ENCODE measurements at places on chromosomes 3 and 15.
A peak's percentile ranks its signal among the peaks of the same experiment; 100 is the strongest.

DNA sequence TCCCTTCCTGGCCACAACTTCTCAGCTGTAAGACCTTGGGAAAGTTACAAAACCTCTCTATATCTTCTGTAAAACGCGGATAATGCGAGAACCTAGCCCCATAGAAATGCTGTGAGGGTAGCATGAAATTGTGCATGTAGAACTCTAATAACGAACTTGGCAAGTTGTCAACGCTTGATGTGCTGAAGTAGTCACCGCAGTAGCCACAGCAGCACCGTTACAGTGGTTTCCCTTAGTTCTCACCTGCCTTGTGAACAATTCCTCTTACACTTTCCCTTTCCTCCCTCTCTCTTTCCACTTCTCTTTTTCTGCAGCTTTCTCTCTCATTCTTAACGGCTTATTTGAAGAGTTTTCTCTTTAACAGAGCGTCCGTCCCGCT is 447 bp upstream of the SHQ1 start:
- DNase-seq, result no peak

GRCh38 chr15:57443486-57443885 is 67.2 kb downstream of the CGNL1 start:
- no peak for DNase-seq

DNA sequence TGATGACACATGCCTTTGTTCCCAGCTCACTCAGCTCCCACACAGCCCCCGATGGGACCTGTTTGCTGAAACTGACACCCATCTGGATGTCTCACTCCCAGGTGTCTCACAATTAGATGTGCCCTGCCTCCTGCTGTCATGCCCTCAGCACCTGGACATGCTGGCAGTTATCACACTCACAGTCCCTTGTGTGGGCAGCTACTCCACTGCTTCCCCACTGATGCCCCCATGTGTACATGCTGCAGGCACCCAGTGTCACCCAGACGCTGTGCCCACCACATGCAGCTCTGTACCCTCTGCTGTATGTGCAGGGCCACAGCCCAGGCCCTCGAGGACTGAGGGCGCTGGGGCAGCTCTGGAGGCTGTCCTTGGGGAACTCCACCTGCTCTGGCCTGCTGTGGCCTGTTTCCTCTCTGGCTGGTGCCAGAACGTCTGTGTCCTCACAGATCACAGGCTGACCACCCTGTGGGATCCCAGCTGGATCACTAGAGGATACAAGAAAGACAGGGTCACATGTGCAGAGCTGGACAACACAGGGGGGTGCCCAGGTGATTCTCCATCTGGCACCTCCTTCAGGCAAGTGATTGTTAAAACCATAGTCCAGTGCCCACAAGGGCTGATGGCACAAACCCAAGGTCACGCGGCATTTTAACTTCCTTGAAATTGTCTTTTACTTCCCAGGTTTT is 14.0 kb downstream of the C3orf22 start:
- DNase-seq, result no peak

GRCh38 chr3:126552688-126553283 is 5.9 kb downstream of the C3orf22 start:
- DNase-seq, result no peak

DNA sequence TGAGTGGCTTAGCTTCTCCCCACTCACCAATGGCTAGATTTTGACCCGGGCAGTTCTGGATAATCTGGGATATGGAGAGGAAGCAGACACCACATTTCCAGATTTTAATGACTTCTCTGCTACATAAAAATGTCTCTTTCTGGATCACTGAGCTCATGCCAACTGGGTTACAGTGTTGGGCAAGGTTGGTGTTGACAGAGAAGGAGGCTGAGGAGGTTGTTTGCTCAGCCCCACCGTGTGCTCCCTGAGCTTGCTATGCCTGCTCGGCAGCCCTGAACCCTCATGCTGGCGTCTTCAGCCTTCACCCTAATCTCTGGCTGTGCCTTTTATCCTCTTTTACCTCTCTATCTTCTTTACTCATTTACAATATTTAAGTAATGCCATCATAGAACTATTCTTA is 53.0 kb upstream of the KPNA4 start:
- DNase-seq, result no peak

DNA sequence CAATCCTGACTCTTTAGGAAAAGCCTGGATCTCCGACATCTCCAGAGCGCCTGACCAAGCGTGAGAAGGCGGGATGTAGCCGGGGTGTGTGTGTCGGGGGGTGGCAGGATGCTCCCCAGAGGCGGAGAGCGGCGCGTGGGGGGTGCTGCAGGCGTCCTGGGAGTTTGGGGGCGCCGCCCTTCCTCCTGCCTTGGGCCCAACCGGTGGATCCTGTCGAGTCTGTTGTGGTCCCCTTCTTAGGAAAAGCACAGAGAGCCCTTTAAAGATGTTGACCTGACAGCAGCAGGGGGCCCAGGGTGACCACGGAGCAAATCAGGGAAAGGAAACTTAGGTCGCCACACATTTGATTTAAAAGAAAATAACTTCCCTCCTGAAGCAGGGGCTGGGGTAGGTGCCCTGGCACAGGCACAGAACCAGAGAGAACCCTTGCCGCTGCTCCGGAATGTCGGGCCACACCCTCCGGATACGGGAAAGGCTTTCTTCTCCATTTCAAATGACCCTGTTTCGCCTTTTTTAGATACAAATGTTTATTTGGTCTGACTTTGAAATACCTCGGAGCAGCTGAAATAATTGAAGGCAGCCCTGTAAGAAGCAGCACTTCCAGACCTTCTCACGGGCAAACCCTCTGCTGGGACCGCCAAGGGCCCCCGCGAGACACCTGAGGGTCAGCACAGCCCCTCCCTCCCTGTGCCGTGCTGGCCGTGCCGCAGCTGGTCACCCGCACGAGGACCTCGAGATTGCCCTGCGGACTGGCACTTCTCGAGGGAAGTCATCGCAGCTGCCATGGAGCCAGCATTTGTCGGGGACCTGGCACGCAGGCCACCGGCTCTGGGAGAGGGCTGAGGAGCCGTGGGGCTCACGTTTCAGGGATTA is 102.9 kb upstream of the KLF13 start:
- DNase-seq, result no peak

DNA sequence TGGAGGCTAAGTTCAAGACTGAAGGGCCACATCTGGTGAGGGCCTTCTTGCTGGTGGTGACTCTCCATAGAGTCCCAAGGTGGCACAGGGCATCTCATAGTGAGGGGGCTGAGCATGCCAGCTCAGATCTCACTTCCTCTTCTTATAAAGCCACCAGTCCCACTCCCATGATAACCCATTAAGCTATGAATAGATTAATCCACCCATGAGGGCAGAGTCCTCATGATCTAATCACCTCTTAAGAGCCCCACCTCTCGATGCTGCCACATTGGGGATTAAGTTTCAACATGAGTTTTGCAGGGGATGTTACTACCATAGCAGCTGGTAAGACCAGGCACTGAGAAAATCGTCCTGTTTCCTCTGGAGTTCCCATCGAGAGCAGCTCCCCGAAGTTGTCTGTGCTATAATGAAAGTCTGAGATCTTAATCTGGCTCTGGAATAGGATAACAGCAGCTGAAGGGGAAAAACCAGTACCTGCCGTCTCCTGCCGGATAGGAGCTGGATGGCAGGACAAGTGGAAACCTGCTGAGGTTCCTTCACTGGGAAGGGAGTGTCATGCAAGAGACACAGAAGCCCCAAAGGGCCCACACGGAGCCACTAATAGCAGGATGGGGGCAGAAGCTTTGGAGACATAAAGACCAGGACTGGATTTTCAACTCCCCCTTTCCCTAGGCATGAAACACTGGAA is 79.5 kb upstream of the EPHB3 start:
- DNase-seq, result no peak

DNA sequence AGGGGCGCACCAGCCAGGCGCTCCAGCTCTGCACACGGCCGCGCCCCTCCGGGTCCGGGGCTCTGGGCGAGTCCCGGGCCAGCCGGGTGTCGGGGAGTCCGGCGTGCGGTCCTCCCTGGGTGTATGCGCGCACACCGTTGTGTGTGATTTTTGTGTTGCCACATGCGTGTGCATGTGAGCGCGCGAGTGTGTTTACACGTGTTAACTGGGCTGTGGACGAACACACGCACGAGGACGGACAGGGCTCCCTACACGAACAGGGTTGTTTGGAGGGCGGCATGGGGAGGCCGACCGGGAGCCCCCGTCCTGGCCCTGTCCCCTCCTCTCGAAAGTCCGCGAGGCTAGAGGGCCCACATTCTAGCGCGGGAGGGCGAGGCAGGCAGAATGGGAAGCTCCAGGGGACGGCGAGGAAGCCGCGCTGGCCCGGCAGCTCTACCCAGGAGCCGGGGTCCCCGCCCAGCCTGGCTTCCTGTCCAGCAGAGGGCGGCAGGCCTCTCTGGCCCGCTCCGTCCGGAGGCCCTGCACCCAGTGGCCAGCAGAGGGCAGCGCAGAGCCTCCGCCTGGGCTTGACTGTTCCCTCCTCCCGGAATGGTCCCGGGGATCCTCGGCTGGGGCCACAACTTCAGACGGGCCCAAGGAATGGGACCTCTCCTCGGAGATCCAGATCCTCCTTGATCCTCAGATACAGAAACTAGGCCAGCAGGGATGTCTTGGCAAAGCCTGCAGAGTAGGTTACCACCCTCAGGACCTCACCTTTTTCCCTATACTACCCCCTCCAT is 611 bp upstream of the LINGO1 start:
- peak; percentile 88 for DNase-seq

DNA sequence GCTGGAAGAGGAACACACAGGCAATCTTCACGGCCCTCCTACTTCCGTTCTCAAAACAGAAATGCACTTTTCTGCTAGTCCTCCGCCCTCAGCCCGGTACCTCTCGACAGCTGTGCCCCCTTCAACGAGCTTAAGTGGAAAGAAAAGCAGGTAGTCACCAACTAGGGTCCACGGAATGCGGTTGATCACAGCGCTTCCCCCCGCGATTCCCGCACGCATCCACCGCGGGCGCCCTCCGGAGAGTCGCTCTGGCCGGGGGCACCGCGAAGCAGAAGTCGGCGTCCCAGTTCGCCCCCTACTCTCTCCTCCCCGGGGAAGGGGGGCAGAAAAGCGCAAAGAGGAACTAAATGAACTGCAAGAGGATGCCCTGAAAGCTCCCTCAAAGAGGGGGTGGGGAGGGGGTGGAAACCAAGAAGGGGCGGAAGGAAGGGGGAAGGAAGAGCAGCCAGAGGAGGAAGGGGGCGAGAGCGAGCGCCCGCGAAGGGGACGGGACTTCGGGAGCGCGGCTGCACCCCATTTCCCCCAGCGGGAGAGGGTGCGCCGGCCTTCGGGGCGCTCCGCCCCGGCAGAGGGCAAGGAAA is 738 bp downstream of the ACAP2 start:
- DNase-seq, result peak; percentile 76

- DNase-seq, result no peak
Observed at GRCh38 chr3:7752005-7752404, 749.6 kb upstream of the LMCD1 start.

- DNase-seq, result peak; percentile 56
Observed at GRCh38 chr3:50542177-50543034, 25.1 kb downstream of the C3orf18 start.

GRCh38 chr3:128753715-128754114 is 27.7 kb downstream of the RAB7A start:
- DNase-seq, result no peak

- no peak for DNase-seq
Observed at GRCh38 chr3:109532257-109533216, 195.2 kb upstream of the DPPA4 start.

GRCh38 chr3:59605944-59606534 is 556.2 kb upstream of the CFAP20DC start:
- no peak for DNase-seq

DNA sequence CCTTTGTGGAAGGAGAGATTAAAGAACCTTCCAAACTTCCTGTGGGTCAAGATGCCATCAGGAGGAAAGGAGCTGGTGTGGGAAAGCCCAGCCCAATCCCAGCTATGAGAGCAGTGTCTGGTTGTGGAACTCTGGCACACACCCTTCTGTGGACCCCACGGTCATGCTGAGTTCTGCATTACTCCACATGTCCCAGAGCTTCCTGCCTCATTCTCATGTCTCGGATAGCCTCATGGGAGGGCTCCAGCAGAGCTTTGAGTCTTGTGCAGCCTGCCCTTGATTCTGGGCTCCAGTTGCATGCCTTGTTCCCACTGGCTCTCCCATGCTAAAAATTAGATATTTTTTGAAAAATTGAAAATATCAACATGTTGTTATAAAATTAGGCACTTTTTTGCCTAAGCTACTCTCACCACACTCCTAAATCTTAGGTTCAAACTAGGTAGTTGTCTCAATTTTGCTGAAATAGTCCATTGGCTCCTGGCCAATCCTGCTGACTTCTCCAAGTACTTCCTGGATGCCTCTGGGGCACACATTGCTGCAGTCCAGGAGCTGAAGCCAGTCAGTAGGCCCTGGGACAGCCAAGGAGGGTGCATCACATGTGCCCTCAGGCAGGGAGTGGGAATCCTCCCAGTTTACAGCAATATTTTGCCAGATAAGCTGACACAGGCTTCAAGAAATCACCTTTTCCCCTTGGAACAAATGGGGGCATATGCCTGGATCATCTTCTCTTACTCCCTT is 144.3 kb downstream of the EEFSEC start:
- DNase-seq, result no peak

DNA sequence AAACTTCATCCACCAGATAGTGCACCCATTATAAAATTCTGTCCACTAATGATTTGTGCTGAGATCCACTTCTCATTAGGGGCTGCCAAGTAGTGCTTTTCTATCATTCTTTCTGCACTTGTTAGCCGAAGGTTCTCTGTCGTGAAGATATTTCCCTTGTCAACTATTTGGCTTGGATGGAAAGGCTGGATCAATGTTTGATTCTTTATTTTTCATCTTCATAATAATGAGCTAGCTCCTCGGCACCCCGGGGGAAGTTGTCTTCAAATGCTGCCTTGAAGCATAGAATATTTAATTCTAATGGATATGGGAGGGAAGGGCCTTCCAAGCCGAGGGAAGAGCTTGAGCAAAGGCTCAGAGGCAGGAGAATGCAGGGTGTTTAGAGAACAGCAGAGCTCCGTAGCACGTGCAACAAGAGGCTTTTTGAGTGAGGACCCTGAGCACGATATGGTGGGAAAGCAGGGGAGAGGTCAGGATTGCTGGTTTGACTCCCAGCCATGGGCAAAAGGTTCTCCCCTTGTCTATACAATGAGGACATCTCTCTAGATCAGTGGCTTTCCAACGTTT is 16.3 kb upstream of the MUC20 start:
- DNase-seq, result no peak

GRCh38 chr15:79702621-79703020 is 194.2 kb downstream of the MTHFS start:
- DNase-seq, result no peak

GRCh38 chr3:33825111-33825510 is 26.7 kb downstream of the PDCD6IP start:
- DNase-seq, result no peak

- DNase-seq, result no peak
Observed at GRCh38 chr3:64898941-64899340, 211.1 kb upstream of the ADAMTS9 start.

DNA sequence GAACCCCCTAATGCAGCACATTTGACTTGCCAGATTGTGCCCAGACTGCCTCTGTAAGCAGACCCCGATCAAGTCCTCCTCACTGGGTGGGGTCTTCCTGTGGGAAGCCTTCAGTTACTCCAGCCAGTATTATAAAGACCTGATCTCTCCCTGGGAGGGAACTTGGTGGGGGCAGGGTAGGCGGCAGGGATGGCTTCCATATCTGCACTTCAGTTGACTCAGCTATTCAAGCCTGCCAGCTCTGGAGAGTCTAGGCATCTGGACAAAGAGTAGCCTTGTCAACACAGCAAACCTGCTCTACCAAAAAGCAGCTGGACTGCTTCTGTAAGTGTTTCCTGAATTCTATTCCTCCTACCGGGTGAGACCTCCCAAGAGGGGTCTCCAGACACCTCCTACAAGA is 21.0 kb upstream of the SLC25A38 start:
- DNase-seq, result no peak

GRCh38 chr15:37040072-37040742 is 60.1 kb downstream of the MEIS2 start:
- no peak for DNase-seq

All from stimulated activated effector memory CD8-positive, alpha-beta T cell treated with anti-CD3 and anti-CD28 coated beads, Interleukin-12 subunit alpha, Interleukin-12 subunit beta, amount 100 ng/mL, for 72 hours (primary cell).